ENCODE measurements at places on chromosomes 11 and 22. TPM values are rescaled to one million over a fixed set of nuclear protein-coding genes. Genes with fewer than 3 reads are reported as not detected.

SYCE3 gene
- not detected for total RNA-seq

MPZL2 gene
- total RNA-seq: not detected

DNA sequence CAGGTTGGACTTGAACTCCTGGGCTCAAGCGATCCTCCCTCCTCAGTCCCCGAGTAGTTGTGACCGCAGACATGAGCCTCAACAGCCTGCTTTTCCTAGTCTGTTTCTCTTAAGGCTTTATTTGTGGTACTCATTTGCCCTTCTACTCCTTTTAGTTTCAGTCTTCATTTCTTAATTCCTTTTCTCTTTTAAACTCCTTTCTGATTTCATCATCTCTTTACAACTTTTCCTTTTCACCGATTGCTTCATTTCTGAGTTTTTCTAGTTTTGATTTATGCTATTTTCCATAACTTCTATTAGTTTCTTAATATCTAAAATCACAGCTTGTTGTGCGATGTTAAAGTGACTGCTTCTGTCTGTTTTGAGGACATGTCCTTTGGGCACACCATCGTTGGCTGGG, 17.3 kb upstream of the MRGPRF start:
- DNase-seq: no peak

- DNase-seq: no peak
Observed at GRCh38 chr11:58003591-58003990, 20.1 kb upstream of the OR9Q1 start.

DNA sequence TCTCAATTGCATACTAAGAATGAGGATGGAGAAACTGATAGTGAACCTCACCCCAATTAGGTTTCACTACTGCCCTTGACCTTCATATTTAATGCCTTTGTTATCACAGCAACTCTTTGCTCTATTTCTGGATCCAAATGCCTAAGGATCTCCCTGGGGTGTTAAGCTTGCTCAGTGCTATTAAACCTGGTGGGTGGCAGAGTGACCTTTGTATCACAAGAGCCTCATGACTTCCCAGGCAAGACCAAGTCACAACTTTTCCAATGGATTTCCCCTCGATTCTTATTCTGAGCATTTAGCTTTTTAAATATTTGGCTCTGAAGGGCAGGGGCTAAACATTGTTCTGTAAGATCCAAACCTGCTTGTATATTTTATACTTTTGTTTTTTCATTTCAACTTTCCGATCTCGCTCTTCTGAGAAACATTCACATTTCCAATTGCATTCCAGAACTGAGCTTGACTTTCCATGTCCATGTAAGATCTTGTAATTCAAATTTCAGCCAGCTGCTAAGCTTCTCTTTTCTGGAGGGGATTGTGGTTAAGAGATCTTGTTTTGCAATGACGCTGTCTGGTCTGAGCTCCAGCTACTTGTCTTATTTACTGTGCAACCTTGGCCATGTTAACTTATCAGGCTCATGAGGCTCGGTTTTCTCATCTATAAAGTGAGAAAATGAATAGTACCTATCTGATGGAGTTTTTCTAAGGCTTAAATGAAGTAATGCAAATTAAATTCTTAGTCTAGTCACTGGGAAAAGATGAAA, 6.4 kb upstream of the EHF start:
- no peak for DNase-seq

DNA sequence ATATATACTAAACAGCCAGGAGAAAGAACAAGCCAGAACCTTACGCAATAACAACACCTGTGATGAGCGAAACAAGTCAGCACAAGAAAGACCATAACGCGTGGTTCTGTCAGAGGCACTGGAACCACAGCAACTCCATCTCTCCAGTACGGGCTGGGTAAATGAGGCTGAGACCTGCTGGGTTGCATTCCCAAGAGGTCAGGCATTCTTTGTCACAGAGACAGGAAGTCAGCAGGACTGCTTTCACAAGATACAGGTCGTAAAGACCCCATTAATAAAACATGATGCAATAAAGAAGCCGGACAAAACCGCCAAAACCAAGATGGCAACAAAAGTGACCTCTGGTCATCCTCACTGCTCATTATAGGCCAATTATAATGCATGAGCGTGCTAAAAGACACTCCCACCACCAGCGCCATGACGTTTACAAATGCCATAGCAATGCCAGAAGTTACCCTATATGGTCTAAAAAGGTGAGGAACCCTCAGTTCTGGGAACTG, 21.7 kb downstream of the TPST2 start:
- no peak for DNase-seq

DNA sequence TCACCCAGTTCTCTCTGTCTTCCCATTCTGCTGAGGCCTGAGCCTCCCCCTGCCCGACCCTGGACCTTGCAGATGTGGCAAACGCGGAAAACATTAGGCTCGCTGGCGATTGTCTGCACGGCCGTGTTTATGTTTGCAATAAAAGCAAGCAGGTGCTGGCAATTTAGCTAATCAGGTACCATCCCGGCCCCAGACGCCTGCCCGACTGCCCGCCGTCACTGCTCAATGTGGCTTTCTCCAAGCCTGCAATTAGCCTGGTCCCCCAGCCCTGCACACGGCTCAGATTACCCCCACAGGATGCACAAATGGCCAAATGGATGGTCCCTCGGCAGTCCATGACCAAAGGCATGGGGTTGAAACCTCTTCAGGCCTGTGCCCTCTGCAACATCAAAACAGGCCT, 259.7 kb downstream of the MN1 start:
- DNase-seq: no peak

DNA sequence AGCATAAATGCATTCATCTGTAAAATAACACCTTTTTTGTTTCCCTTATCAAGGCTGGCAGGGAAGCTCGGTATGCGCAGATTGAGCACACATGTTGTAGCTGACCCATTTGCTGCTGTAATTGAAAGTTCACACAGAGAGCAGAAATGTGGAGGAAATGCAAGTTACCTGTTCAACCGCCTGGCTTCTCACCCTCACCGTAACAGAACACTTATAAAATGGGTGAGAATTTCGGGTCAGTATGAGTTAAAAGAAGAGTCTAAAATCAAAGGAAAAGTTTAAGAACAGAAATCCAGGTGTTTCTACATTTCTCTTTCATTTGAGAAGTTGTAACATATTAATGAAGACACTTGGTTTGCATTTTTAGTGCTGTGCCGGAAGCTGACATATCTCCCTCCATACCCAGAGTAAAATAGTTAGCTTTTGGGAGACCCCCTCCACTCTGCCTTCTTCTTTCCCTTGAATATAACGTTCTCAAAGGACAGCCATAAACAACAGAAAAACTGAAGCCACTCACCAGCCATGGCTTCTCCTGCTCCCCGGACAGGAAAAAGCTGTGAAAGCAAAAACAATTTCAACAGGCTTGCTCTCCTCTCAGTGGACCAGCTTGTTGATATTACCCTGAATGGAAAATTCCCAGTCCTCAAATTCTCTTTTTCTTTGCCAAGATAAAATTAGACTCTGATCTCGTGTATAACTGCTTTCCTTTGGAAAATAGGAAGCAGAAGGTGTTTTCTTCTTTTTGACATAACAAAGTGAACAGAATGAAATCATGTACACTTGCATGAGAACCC, at the start of gene CASP12:
Gene CASP12 (minus strand): TSS at position 570 of the 794 bp plus-strand sequence.
- DNase-seq: no peak

GRCh38 chr11:92424281-92424680, 199.7 kb downstream of the FAT3 start:
- no peak for DNase-seq

DNA sequence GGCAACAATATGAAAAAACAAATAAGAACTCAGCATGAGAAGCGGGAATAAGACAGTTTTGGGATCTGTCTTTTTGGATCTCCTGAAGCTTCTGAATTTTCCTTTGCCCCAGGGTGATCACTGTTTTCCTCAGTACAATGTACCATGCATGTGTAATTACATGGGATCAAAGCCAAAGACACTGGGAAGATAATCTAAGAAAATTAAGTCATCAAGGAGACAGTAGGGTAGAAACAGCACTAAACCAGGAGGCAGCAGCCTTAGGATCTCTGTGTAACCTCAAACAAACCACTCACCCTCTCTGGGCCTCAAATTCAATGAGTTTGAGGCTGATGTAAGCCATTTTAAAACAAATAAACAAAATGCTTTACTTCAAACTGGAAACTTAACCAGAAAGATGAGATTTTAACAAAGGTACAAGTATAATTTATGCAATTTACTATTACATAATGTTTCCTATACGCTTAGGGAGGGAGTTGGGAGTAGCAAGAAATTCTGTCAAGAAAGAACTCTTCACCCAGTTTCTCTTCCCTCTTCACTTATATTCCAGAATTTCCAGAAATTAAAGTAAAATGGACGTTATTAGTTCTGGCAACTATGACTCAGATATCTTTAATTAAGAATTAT, 77.0 kb downstream of the RAB30 start:
- DNase-seq: no peak

- no peak for DNase-seq
Observed at GRCh38 chr11:134124660-134125451, 56.0 kb downstream of the JAM3 start.
